ENCODE measurements at places on chromosomes 2 and 18.
A peak's percentile ranks its signal among the peaks of the same experiment; 100 is the strongest.

DNA sequence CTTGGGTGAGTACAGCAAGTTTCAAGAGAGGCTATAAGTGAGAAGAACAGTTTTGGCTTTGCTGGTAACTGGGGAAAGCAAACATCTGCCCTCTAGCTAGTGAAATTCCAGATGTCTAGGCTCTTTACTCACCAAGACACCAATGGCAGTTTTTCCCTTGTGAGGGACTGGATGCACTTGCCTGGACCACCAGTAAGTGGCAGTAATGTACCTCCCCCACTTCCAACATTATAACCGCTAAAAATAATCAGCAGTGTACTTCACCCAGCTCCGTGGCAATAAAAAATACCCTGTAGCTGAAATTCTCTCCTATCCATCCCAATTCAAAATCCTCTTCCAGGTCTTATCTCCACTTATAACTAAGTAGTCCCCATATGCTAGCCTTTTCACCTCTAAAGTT lies 383.9 kb downstream of the ARHGAP15 start:
- DNase-seq: no peak

DNA sequence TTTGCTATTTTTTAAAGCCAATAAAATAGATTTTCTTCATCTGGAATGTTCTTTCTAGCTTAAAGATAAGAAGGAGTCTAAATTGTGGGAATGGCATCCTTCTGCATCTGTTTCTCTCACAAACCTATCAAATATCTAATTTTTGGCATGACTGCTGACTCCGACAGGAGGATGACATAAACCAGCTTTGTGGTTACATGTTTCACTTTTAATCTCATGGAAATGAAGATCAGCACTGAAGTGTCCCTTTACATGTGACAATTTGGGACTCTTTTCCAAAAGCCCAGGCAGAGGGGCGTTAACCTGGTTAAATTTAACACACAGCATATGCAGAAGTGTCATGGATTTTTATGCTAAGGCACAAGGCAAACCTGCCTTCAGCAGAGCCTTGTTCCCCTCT lies 694.7 kb downstream of the ARHGAP15 start:
- no peak for DNase-seq

DNA sequence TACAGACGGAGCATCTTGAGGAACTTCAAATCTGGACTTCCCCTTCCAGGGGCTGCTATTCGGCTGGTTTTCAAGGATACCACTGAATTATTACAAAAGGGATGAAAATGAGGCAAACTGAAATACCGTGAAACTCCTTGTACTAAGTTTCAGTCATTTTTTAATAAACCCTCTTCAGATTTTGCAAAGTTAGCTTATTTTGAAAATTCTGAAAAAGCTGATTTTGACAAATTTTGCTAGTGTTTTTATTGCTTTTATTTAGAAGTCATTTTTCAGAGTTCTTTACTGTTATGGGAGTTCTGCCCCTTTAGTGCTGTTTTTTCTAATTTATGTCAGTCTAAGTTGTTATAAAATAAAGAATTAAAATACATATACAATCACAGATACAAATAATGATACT lies 390.4 kb upstream of the VRK2 start:
- no peak for DNase-seq

- no peak for DNase-seq
Observed at GRCh38 chr2:120441351-120441700, 95.4 kb downstream of the INHBB start.

GRCh38 chr2:138787053-138787666 lies 7.0 kb upstream of the NXPH2 start:
- DNase-seq: no peak

GRCh38 chr18:34493099-34493544 lies 217.0 kb upstream of the DTNA start:
- no peak for DNase-seq

DNA sequence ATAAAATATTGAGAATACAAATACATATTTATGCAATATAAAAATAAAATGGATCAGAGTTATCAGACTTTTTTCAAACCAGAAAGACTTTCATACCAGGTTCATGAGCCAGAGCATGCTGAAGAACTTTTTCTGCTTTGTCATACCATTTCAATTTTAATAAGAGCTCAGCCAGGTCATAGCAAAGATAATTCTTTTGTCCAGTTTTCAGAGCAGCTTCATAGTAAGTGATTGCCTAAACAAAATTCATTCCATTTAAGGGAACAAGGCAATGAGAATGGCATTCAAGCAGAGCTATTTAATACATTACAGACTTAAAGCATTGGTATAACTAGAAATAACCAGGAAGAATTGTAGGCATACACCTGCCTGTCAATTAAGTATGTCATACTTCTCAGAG lies 42.3 kb downstream of the TTC21B start:
- no peak for DNase-seq

GRCh38 chr18:75362435-75362834 lies 65.1 kb downstream of the SMIM21 start:
- no peak for DNase-seq

- DNase-seq: no peak
Observed at GRCh38 chr2:57880446-57880845, 166.2 kb upstream of the VRK2 start.

DNA sequence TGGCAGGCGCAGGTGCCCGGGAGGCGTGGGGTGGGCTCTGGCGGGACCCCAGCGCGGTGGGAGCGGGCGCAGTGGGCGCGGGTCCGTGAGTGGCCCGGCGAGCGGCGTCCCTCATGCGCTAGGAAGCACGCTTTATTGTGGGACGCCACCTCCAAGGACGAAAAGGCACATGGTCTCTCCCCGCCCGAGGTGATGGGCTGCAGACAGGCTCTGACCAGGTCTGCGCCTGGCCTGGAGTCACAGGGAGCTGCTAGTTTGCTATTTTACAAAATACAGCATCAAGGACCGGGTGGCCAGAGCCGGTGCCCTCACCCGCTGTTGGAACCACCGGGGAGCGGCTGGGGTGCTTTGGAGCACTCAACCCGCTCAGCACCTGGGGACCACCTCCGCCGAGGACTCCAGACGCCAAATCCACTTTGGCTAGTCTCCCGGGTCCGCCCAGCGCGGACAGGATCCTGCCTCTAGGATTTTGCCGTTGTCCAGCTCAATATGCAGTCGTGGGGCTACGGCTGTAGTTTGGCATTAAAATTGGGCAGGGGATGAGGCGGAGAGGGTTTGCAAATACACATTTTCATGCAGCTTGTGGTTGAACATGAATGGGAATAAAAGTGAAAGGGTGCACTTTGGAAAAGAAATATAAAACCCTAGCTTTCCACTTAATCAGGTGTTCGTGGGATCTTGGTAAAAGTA lies 65.4 kb downstream of the LRRFIP1 start:
- DNase-seq: peak; percentile 58

DNA sequence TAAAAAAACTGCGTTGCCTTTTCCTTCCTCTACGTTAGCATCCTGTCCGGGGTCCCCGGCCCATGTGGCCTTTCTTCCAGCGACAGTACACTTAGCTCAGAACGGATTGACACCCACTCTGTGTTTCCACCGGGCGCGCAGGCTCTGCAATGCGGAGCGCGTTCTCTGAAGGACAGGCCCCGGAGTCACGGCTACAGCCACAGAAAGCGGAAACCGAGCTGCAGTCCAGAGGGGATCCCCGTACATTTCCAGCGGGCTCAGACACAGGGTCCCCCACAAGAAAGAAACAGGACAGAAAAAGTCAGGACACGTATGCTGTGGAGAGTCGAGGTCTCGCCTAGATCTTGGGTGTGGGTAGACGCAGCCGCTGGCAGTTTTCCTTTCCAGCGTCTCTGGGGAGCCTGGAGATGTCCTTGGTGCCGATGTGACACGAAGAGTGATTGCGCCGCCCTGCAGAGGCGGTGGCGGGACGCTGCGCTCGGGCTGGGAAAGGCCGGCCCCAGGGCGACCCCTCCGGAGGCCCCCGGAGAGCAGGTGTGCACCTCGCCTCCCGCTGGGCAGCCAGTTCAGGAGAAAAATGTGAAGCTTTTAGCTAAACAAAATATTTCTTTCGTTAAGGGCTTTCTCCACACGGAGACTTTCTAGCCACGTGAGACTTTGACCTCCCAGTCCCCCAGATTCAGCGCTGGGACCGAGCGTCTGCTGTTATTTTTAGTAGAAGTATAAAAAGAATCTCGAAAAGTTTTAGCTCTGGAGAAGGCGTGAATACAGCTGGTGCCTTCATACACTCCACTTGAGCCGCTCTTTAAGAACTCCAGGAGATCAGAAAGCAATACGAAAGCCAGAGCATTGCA lies 1.3 kb upstream of the ACKR3 start:
- peak; percentile 51 for DNase-seq

DNA sequence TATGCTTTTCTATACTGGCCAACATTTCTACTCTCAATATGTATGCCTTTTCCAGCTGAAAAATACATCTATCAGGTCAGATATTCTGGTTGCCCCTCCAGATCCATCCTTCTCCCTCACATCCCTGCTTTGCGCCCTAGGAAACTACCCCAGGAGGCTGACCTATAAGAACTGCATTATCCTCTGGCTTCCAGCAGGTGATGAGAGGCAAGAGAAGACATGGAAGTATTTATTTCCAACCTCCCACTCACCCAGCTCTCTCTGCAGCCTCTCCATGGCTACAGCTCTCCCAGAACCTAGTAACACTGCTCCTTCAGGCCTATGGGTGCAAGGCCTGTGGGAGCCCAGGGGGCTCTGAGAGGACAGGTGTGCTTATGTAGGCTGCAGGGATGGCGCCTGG lies 42.9 kb downstream of the ARID5A start:
- no peak for DNase-seq

DNA sequence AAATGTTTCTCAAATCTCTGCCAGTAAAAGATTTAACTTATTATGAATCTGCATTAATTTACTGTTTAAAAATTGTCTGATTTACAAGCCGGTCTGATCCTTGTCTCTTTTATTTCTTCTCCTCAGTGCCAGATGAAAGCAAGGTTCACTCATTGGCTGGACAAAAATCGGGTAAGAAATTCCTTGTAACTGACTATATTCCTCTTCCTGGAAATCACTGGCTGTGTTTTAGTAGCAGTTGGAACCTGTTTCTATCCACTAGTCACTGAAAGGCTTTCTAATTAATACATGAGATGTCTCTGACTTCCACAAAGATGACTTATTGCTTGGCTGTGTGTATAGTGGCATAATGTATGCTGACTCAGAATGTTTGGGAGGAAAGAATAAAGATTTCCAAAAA lies 436.6 kb upstream of the NRP2 start:
- no peak for DNase-seq

DNA sequence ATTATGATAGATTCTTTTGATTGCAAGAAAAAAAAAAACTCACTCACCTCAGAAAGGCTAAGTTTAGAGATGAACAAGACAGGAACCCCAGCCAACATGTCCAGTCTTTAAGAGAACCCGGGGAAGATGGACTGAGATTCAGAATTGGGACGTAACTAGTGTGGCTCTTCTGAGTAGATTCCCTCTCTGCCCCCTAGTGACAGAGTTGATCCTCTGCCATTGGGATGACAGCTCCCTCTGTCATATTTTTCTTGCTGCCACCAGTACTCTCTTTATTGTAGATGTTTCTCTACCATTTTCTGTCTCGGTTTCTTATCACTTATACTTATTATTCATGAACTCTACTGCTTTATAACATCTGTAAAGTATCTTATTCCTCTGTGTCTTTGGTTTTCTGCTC lies 77.7 kb downstream of the GULP1 start:
- DNase-seq: no peak

DNA sequence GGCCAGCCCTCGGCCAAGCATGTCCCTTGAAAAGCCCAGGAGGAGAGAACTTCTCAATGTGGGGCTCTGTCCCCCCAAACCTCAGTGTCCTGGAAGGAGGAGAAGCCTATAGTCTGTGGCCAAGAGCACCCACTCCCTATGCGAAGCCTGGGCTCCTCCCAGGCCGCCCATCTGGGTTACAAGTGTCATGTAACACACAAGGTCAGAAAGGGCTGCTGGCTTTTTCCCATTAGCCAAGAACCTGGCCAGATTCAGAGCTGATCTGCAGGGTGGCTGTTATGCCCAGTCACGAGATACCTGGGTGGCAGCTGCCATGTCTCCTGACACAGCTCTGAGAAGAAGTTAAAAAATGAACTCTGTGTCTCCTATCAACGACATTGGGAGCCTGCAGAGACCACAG lies 170.7 kb downstream of the TNS1 start:
- no peak for DNase-seq

- DNase-seq: no peak
Observed at GRCh38 chr18:12393998-12394397, 13.7 kb upstream of the PRELID3A start.

DNA sequence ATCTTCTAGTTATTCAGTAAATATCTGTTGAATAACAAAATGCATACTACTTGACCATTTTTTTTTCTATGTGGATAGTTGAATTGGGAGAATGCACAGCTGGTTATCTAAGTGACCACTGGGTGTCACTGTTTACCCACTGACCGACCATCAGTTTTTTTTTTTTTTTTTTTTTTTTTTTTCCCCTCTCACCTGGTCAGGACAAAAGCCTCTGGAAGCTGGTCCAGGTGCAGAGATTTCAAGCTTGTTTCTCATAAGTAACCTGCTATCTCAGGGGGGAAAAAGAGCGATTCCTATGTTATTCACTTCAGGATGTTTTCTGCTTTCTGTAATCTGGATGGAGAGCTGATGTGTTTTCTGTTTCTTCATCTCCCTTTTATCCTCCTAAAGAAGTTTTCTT lies 256.0 kb downstream of the DCDC2C start:
- DNase-seq: no peak

GRCh38 chr2:219946529-219946928 lies 319.1 kb downstream of the SLC4A3 start:
- no peak for DNase-seq

DNA sequence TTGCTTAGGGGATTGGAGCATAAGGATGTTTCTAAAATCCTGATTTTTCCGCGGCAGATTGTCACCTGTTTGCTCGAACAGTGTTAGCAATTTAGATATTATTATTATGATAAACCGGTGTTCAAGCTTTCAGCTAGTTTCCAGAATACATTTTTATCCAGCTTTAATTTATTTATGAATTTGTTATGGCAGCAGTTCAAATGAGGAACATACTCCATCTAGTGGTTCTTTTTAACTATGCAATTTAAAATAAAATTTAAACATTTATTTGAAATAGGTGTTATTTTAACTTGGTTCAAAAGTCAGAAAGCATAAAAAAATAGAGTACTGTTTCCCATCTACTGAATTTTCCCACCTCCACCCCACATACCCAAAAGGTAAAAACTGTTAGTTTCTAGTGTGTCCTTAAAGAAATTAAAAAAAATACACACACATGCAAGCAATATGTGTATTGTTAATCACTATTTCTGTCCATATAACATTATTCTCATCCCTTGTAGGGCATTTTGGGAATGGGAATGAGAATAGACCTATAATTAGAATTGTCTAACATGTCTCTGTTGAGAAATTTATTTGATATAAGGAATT lies 23.2 kb downstream of the ACOXL start:
- no peak for DNase-seq

GRCh38 chr18:73924307-73924706 lies 223.3 kb downstream of the FBXO15 start:
- no peak for DNase-seq

DNA sequence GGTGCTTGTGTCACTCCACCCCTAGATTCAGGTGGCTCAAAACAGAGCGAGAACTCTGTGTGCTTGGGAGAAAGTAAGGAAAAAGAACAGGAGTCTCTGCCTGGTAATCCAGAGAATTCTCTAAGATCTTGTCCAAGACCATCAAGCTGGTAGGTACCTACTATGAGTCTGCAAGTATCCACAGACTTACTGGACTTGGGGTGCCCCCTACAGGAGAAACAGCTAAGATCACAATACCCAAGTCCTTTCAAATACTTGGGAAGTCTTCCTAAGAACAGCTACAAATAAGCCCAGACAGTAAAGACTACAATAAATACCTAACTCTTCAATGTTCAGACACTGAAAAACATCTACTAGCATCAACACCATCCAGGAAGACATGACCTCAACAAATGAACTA lies 1143.6 kb upstream of the ACVR2A start:
- DNase-seq: no peak

GRCh38 chr2:207528980-207529329 lies 807 bp upstream of the CREB1 start:
- no peak for DNase-seq

- DNase-seq: no peak
Observed at GRCh38 chr2:8257502-8257901, 424.4 kb upstream of the ID2 start.

Data from activated CD4-positive, CD25-positive, alpha-beta regulatory T cell treated with anti-CD3 and anti-CD28 coated beads, Interleukin-2, amount 50 U/mL, for 72 hours (primary cell).